Stimulated activated CD4-positive, alpha-beta T cell treated with anti-CD3 and anti-CD28 coated beads, Interleukin-1b, Interleukin-23, amount 100 ng/mL, for 24 hours (primary cell): ENCODE measurements at places on chromosomes 6 and 20.

- no peak for DNase-seq
Observed at GRCh38 chr6:142819603-142820337, 125.2 kb downstream of the HIVEP2 start.

GRCh38 chr6:139290787-139291311, 949 bp downstream of the TXLNB start:
- DNase-seq, result no peak

DNA sequence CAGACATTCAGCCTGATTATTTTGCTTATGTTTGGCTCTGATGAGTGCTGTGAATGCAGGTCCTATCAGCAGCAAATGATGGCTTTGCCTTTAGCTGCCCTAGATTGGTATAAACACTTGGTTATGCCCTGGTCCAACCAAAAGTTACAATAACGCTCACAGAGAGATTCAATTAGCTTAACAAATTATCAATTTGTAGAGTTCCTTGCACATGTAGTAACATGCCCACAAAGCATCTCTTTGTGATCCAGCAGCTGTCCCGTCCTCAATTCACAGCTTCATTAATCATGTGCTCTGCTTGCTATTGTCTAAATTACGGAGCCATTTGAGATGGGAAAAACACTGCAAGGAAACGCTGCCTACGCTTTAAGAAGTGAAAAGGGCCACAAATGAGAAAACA, 457.9 kb downstream of the HDGFL1 start:
- no peak for DNase-seq

- DNase-seq, result no peak
Observed at GRCh38 chr6:1689141-1689540, 79.4 kb downstream of the FOXC1 start.

GRCh38 chr6:100182313-100182712, 188.3 kb upstream of the MCHR2 start:
- DNase-seq, result no peak

GRCh38 chr6:24145690-24146131, 19.7 kb downstream of the NRSN1 start:
- no peak for DNase-seq
